ENCODE measurements at places on chromosomes 3 and 15.

- DNase-seq: no peak
Measured at GRCh38 chr3:71052716-71053115, 530.8 kb downstream of the FOXP1 start.

DNA sequence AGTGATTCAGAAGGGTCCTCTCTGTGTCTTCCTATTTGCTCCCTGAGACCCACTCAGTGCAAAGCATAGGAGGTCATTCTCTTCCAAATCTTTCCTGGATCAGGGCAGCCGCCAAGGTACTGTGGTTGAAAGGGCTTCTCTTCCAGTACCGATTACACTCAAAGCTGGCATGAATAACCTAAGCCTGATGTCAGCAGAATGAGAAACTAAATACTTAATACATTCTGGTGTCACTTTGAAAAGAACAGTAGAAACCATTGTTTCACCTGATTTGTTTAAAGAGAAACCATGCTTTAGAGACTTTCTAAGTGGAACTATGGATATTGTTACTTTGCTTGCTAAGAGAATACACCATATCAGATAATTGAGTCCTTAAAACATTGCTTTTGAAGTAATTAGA is 50.2 kb downstream of the PDHB start:
- DNase-seq: no peak

- no peak for DNase-seq
Measured at GRCh38 chr3:105423397-105423796, 56.7 kb downstream of the ALCAM start.

GRCh38 chr15:51667478-51667877 is 13.8 kb upstream of the SCG3 start:
- DNase-seq: no peak

- no peak for DNase-seq
Measured at GRCh38 chr15:79290642-79291275, 8.2 kb downstream of the ANKRD34C start.

GRCh38 chr3:41219424-41219823 is 20.1 kb downstream of the CTNNB1 start:
- DNase-seq: no peak

DNA sequence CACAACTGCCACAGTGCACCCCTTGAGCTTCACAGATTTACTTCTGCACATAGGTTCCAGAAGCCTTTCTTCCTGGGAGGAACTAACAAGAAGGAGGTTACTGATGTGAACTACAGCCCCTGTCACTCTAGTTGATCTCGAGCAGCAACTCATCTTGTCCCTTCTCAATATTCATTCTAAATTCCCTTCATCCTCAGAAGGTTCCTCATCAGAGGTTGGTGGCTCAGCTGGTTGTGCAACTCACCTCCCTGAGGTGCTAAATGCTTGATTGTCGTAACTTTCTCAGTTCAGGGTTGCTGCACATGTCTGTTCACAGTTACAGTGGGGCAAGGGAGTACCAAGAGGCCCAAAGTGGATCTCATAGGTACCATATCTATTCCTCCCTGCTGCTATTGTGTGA is 5.7 kb upstream of the A4GNT start:
- DNase-seq: no peak

- no peak for DNase-seq
Measured at GRCh38 chr3:130932979-130933378, 39.1 kb downstream of the ATP2C1 start.

DNA sequence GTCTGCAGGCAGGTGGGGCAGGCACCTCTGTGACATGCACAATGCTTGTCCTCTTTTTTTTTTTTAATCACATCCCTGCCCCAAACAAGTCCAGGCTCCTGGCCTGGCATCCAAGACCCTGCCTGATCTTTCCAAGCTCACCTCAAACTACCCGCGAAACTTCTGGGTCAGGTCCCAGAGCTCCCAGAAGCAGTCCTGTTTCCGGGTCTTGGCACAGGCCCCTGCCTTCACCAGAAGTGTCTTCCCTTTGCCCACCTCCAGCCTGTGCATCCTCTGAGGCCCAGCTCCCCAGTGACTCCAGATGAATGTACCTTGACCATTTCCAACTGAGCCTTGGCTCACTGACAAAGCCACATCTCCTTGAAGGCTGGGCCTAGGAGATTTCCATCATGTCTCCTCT is 23.0 kb downstream of the PLA2G4E start:
- no peak for DNase-seq

- DNase-seq: no peak
Measured at GRCh38 chr3:47096959-47097358, 67.0 kb downstream of the SETD2 start.

DNA sequence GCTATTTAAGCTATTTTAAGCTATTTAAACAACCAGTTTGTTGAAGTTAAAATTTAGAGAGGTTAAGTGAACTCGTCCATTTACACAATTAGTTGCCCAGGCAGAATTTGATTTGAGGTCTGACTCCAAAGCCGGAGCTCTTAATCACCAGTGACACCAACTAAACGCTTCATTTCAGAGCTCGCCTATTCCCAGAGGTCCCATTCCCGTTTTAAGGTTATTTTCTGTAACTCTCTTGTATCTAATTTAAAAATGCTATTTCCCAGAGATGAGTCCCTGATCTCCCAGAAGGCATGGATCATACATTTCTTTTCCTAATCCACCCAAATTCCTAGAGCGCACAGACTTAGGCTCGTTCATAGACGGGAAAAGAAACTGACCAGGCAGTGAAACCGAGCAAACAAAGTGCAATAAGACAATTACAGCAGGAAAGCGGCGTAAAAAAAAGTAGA is 904 bp upstream of the MCTP2 start:
- DNase-seq: no peak

- DNase-seq: no peak
Measured at GRCh38 chr3:84836961-84837360, 121.8 kb upstream of the CADM2 start.

- no peak for DNase-seq
Measured at GRCh38 chr3:45537970-45538640, 56.4 kb upstream of the LIMD1 start.

- no peak for DNase-seq
Measured at GRCh38 chr3:46112296-46112695, 85.0 kb upstream of the XCR1 start.

- DNase-seq: no peak
Measured at GRCh38 chr15:69592954-69593353, 140.3 kb downstream of the RPLP1 start.

All from T-helper 17 cell (primary cell).